ENCODE measurements at places on chromosomes 2 and 18.

DNA sequence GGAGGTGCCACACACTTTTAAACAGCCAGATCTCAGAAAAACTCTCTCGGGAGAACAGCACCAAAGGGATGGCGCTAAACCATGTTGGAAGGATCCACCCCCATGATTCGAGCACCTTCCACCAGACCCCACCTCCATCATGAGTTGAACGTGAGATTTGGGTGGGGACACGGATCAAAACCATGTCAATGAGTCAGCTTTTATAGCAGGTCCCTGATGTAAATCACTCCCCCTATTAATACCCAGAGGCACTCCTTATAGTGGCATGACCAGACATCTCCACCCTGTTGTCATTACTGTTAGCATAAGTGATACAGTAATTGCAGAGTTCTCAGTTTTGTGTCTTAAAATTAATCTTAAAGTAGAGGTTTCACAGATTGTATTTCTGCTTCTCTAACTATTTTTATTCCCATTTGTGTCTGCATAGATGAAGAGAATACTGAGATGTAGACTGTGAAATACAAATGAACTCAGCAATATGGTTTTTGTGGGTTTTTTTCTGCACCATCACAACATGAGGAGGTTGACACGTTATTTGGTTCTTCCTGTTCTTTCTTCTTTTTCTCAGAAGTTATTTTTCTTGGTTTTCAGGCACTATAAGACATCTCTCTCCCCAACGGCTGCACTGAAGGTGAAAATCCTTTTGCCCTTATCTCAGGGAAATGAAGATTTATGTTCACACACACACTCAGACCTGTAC, 218.2 kb downstream of the ARL4C start:
- DNase-seq = peak; percentile 54
- peak overlapping the region; percentile 86 for H3K27ac ChIP-seq
- peaks cover 67% of the 10 kb centered on the region for H3K36me3 ChIP-seq
- no peaks in the 10 kb centered on the region for H3K27me3 ChIP-seq

GRCh38 chr2:42029171-42029570, 18.6 kb upstream of the PKDCC start:
- peaks cover 16% of the 10 kb centered on the region for H3K27me3 ChIP-seq
- no peaks in the 10 kb centered on the region for H3K36me3 ChIP-seq
- DNase-seq = no peak
- peaks cover 8% of the 10 kb centered on the region for H3K4me1 ChIP-seq
- H3K4me3 ChIP-seq = no peak overlapping the region

GRCh38 chr2:66531567-66531966, 96.6 kb downstream of the MEIS1 start:
- H3K4me1 ChIP-seq = no peaks in the 10 kb centered on the region
- no peak for DNase-seq

GRCh38 chr18:56189615-56190014, 448.8 kb downstream of the TXNL1 start:
- H3K27me3 ChIP-seq = no peaks in the 10 kb centered on the region
- H3K27ac ChIP-seq = no peak overlapping the region
- H3K4me1 ChIP-seq = no peaks in the 10 kb centered on the region
- no peak for DNase-seq
- H3K36me3 ChIP-seq = no peaks in the 10 kb centered on the region
- no peak overlapping the region for H3K4me3 ChIP-seq

DNA sequence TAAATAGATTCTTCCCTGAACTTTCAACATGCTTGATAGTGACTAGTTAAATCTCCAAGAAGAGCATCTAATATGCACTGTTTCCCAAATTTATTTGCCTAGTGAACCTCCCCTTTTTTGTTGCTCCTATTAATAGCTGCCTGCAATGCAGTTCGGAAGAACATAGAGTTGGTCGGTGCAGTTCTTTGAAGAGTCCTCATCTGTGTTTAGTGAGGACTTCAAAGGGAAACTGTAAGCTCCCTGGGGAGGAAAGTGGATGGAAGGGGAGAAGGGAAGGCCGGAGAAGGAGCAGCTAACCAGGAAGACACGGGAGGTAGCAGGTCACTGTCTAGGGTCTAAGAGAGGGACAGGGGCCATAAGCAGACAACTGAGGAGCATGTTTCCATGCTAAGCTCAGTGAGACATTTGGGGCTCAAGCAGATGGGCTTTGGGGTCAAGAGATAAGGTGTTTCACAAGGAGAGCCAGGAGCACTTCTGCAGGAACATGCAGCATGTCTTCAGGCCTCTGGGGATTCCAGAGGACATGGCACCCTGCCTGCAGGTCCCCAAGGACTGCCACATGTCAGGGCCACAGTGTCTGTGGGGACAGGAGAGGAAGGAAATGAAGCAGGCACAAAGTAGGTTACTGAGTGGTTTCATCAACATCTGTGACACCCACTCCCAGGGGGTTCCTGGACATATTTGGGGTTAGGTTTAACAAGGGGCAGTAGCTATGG, 48.7 kb upstream of the ANXA4 start:
- DNase-seq = peak; percentile 43
- peak overlapping the region; percentile 91 for H3K27ac ChIP-seq
- H3K4me3 ChIP-seq = peak overlapping the region; percentile 64

- H3K4me3 ChIP-seq = no peak overlapping the region
- no peak for DNase-seq
- peaks cover 16% of the 10 kb centered on the region for H3K27me3 ChIP-seq
- H3K27ac ChIP-seq = no peak overlapping the region
Observed at GRCh38 chr18:80196528-80197320, 50.6 kb downstream of the PARD6G start.

GRCh38 chr2:74887445-74887951, 53.6 kb downstream of the HK2 start:
- no peak for DNase-seq
- no peak overlapping the region for H3K4me3 ChIP-seq
- peaks cover 63% of the 10 kb centered on the region for H3K36me3 ChIP-seq

- no peak overlapping the region for H3K27ac ChIP-seq
- no peak overlapping the region for H3K4me3 ChIP-seq
- H3K4me1 ChIP-seq = peaks cover 11% of the 10 kb centered on the region
Observed at GRCh38 chr2:113069676-113070605, 2.2 kb downstream of the IL1F10 start.

- H3K4me3 ChIP-seq = no peak overlapping the region
- H3K27ac ChIP-seq = no peak overlapping the region
- DNase-seq = no peak
- H3K4me1 ChIP-seq = no peaks in the 10 kb centered on the region
- H3K36me3 ChIP-seq = no peaks in the 10 kb centered on the region
Observed at GRCh38 chr2:219912491-219912921, 285.1 kb downstream of the SLC4A3 start.

GRCh38 chr2:193153576-193153975, 958.8 kb upstream of the TMEFF2 start:
- no peak overlapping the region for H3K27ac ChIP-seq
- H3K4me1 ChIP-seq = no peaks in the 10 kb centered on the region
- H3K27me3 ChIP-seq = no peaks in the 10 kb centered on the region
- H3K36me3 ChIP-seq = no peaks in the 10 kb centered on the region
- DNase-seq = no peak
- no peak overlapping the region for H3K4me3 ChIP-seq

DNA sequence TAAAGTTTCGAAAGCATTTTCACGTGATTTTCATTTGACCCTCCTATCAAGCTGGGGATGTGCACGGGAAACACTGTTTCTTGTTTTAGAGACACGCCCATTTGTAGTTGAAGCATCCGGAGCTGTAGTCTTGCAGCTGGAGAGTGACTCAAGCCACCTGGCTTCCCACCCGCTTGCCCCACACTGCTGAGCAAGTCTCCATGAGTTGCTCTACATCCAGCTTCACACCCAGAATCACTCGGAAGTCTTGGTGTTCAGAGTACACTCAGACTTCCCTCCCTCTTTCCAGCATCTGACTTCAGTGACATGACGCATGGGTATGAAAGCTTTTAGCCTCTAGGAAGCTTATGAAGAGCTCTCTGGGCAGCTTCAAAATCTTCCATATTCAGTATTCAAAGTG, 262.4 kb downstream of the NBAS start:
- peaks cover 39% of the 10 kb centered on the region for H3K4me1 ChIP-seq
- peaks cover 35% of the 10 kb centered on the region for H3K36me3 ChIP-seq
- H3K27me3 ChIP-seq = no peaks in the 10 kb centered on the region

- no peaks in the 10 kb centered on the region for H3K36me3 ChIP-seq
- H3K4me3 ChIP-seq = no peak overlapping the region
- H3K27ac ChIP-seq = no peak overlapping the region
- DNase-seq = no peak
- H3K4me1 ChIP-seq = peaks cover 9% of the 10 kb centered on the region
Observed at GRCh38 chr18:50201476-50202018, 6.6 kb upstream of the MYO5B start.

DNA sequence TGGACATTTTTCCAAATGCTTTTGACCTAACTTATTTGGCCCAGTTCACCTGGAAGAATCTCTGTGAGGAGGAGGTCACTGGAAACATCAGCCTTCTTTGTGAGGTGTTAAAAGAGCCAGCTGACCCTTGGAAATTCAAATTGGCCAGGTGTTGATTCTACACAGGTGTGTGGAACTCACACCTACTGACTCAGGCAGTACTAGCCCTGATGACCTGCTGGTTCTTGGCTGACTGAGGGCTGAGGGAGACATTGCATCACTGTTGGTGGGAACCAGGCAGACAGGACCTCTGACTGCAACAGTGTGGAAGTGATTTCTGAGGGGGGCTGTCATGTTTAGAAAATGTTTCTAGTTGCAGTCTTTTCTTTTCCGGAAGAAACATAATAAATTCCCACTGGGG, 242.2 kb upstream of the LRRTM1 start:
- no peak for DNase-seq
- no peaks in the 10 kb centered on the region for H3K36me3 ChIP-seq
- no peak overlapping the region for H3K4me3 ChIP-seq
- H3K27me3 ChIP-seq = no peaks in the 10 kb centered on the region
- no peak overlapping the region for H3K27ac ChIP-seq

DNA sequence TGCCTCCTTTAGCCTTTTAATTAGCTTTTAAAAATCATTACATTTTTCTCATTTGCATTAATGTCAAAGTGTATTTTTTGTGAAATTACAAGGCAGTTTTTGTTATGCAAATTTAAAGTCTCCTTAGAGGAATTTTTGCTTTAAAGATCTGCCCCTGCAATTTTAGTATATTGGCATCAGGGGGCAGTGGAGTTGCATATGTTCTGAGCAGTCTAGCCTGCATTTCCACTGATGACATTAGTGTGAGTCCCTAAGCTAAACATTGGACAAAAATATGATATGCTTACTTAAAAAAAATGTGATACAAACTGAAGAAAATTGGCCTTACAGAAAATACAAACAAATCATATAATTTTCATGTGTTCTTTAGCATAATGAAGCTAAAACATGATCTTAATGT, 426.5 kb downstream of the SLC4A3 start:
- no peaks in the 10 kb centered on the region for H3K27me3 ChIP-seq
- no peak overlapping the region for H3K4me3 ChIP-seq
- no peaks in the 10 kb centered on the region for H3K36me3 ChIP-seq
- no peak for DNase-seq

- H3K27me3 ChIP-seq = no peaks in the 10 kb centered on the region
- H3K36me3 ChIP-seq = peaks cover 19% of the 10 kb centered on the region
- no peak overlapping the region for H3K27ac ChIP-seq
- no peak for DNase-seq
Observed at GRCh38 chr2:168087401-168087800, 160.0 kb downstream of the STK39 start.

DNA sequence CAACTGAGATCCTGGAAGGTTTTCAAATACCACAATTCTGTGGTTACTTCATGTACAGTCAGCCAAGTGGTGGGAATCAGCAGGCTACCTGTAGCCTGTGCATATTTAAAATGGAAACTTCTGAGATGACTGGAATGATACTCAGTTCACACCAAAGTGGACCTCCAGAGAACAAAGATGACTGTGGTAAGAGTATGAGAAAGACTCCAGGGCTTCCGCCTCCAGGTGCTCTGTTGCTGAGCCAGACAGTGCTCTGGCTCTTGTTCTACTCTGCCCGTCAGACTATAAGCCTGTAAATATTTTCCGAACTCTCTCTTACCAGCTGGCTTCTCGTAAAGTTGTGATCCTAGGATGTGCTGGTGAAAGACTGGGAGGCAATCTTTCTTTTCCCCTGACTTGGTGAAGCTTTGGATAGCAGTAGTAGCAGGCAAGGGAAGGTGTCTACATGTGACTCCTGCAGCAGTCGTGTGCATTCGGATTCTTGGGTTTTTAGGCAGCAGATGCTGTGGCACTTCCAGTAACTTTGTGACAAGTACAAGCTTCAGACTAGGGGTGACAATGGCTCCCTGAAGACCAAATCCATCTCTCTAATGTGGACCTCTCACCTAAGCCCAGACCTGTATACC, 23.1 kb downstream of the ST3GAL5 start:
- H3K27ac ChIP-seq = no peak overlapping the region
- no peak overlapping the region for H3K4me3 ChIP-seq
- DNase-seq = no peak
- peaks cover 59% of the 10 kb centered on the region for H3K4me1 ChIP-seq

DNA sequence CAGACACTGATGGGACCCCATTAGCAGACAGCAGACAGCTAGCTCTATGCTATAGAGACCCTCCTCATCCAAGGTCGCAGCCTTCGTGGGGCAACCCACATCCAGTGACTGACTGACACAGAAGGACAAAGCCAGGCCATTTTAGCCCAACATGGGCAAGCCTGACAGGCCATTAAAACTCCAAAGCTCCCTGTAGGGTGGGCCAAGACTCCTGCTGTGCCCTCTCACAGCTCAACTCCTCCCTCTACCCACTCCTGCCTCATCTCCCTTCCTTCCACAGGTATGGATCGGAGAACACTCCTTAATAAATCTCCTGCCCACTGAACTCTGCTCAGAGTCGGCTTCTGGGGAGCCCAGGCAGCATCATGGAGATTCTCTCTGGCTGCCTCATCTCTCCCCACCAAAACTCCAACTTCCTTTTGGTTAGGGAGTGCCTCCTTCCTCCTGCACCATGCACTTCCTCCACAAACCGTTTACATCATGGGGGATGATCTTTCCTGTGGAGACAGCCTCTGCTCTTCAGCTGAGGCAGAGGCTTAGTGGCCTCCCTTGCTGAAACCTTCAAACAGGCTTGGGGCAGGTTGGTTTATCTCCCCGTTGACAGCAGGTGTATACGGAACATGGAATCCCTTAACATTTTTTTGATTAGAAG, 86.5 kb downstream of the ACTR3 start:
- H3K4me3 ChIP-seq = no peak overlapping the region
- peaks cover 20% of the 10 kb centered on the region for H3K36me3 ChIP-seq
- no peaks in the 10 kb centered on the region for H3K27me3 ChIP-seq
- peak overlapping the region; percentile 61 for H3K27ac ChIP-seq
- peaks cover 15% of the 10 kb centered on the region for H3K4me1 ChIP-seq
